ENCODE measurements at places on chromosomes 5 and 9.
A peak's percentile ranks its signal among the peaks of the same experiment; 100 is the strongest.

- no peak for DNase-seq
Measured at GRCh38 chr5:137201876-137202275, 297.2 kb downstream of the SPOCK1 start.

GRCh38 chr9:106700676-106701075 lies 162.3 kb upstream of the ZNF462 start:
- no peak for DNase-seq

- DNase-seq, result no peak
Measured at GRCh38 chr5:73644385-73644963, 18.5 kb downstream of the ARHGEF28 start.

- no peak for DNase-seq
Measured at GRCh38 chr5:109312695-109313094, 97.1 kb downstream of the PJA2 start.

- DNase-seq, result no peak
Measured at GRCh38 chr9:95313010-95313498, 4.5 kb downstream of the FANCC start.

- DNase-seq, result no peak
Measured at GRCh38 chr9:98182069-98182820, 10.2 kb downstream of the CORO2A start.

- no peak for DNase-seq
Measured at GRCh38 chr5:112636751-112637150, 100.9 kb upstream of the APC start.

GRCh38 chr5:128586848-128587247 lies 48.8 kb upstream of the FBN2 start:
- no peak for DNase-seq

DNA sequence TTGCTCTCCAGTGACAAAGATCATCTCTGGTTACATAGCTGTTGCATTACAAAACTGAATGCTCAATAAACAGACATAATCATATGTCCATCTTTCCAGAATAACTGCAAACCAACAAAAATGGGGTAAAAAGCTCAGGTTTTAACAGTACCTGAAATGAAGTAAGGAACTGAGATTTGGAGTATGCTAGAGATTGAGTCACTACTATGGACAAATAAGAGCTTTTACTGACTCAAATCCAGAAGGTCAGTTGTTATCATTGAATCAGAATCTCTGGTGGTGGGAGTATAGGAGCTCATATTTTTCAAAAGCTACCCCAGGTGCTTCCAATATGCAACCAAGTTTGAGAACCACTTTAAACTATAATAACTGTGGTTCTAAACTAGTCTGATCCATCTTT lies 4.1 kb upstream of the RAPGEF6 start:
- DNase-seq, result no peak

DNA sequence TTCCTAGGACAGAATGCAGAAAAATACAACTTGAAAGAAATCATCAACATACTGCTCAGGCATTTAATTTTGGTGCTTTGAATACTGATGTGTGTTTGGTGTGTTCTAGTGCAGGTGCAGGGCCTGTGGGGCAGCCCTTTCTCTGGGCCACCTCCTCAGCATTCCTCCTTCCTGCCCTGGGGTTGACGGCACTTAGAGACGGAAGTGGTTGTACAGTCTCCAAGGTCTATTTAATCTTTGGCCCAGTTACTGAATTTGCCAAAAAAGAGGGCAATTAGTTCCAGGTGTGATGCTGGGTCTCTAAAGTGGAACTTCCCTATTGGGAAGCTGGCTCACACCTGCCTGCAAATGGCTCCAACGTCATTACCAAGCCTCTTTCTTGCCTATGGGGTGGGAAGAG lies 269.0 kb downstream of the SH3GL2 start:
- DNase-seq, result no peak

DNA sequence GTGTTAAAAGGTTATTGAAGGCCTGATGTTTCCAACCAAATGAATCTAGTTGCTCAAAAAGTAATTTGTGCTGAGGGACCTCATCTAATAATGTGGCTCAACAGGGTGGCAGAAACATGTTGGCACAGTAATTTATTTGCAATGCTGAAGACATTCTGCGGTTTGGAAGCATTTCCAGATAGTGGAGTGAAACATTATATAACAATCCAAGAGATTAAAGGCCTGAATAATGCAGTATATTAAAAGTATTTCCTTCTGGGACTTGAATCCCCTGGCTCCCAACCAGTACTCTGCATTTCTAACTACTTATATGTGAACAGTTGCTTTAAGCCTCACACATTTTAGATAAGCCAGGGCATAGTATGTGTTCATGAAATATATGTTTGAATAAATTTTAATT lies 25.9 kb upstream of the ALDH1A1 start:
- peak; percentile 21 for DNase-seq

DNA sequence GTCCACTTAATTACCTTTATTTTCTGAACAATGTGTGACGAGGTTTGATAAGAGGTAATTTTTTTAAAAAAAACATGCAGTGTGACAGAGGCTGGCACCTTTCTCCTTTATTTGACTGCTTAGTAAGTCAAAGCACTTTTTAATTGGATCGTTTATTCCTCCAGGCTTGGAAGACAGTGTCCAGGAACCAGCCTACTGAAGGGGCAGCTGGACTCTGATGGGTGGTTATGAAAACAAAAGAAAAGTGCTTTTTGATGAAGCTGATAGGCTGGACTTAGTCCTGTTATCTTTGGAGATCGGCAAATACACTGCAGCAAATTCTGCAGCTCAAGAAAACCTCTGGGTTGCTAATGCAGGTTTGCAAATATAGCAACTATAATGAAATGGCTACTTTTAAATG lies 141.7 kb downstream of the DCP2 start:
- no peak for DNase-seq

DNA sequence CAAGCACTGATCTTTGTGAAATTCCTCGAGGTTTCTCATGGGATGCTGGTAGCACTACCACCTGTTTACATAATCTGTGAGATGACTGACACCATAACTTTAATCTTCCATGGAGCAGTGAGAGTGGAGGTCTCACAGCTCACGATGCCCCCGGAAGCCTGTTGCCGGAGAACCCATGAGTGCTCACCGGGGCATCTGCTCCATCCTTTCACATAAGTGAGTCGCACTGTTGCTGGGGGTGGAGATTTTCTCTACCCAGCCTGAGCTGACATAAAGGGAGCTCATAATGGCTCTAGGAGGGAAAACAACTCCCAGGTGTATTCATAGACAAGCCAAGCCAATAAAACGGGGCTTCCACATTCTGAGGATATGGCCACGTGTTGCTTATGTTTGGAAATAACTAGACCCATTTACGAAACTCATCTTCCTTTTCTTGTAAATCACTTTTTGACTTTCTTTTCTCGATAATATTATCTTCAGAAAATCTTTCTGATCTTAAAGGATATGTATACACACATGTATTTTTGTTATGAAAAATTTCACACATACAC lies 11.2 kb upstream of the GFPT2 start:
- DNase-seq, result no peak

DNA sequence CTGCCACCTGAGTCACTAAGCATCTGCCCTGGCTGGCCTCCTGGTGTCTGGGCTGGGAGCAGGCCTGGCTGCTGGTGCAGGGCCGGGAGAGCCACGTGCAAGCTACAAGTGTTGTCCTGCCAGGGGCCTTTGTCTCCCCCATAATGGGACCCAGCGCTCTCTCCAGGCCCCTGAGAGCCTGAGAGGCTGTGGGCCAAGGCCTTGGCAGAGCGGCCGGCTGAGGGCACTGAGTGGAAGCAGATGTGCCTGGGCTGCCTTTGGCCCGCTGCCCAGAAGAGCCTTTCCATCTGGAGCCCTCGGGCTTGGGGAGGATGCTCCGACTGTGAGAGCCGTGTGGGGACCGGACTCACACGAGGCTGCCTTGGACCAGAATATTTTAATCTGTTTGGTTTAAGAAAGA lies 185.5 kb downstream of the RGS3 start:
- DNase-seq, result no peak

DNA sequence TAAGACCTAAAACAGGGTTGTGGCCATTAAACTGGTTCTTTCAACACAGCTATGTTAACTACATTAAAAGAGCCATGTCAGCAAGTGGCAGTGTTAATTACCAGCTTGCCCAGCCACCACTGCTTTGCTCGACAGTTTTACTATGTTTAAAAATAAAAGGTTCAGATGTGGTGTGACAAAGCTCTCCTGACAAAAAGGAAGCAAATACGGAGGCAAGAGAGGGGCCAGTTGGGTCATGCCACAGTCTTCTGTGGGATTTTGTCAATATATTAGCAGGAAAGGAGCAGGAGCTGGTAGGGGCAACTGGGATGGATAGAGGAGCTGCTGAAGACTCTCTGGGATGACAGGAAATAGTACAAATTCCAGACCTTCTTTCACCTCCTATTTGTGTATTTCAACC lies 113.5 kb upstream of the PCA3 start:
- no peak for DNase-seq

DNA sequence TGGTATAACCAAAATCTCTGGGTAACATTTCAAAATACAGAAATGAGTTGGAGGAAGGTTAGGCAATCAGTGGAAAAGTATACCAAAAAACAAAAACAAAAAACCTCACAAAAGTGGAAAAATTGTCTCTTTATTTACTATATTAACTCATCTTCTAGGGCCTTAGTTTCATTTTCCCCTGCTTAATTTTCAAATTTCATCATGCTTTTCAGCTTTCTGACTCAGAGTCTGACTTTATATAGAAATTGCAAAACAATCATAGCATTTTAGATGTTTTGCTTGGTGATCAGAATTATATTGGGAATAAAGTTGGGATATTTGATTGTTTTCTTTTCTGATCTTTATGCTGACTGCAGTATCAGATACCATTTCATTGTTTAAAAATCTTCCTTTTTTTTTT lies 257.0 kb upstream of the PRR16 start:
- no peak for DNase-seq

- no peak for DNase-seq
Measured at GRCh38 chr9:89600831-89601230, 4.0 kb upstream of the GADD45G start.

DNA sequence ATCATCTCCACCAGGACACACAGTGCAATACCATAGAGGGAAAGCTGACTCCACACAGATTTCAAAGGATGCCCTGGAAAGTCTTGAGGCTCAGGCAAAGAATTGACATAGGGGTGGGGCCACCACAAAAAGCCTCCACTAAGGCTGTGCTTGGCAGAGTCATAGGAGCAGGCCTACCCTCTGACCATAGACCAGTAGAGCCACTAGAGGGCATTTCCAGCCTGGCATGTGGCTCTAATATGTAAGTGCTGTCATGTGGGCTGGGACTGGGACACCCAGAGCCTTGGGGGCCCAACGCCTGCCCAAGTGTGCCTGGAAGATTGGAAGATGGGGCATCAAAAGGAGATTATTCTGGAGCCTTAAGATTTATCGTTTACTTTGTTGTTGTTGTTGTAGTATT lies 726.0 kb downstream of the DNAH5 start:
- peak; percentile 25 for DNase-seq

DNA sequence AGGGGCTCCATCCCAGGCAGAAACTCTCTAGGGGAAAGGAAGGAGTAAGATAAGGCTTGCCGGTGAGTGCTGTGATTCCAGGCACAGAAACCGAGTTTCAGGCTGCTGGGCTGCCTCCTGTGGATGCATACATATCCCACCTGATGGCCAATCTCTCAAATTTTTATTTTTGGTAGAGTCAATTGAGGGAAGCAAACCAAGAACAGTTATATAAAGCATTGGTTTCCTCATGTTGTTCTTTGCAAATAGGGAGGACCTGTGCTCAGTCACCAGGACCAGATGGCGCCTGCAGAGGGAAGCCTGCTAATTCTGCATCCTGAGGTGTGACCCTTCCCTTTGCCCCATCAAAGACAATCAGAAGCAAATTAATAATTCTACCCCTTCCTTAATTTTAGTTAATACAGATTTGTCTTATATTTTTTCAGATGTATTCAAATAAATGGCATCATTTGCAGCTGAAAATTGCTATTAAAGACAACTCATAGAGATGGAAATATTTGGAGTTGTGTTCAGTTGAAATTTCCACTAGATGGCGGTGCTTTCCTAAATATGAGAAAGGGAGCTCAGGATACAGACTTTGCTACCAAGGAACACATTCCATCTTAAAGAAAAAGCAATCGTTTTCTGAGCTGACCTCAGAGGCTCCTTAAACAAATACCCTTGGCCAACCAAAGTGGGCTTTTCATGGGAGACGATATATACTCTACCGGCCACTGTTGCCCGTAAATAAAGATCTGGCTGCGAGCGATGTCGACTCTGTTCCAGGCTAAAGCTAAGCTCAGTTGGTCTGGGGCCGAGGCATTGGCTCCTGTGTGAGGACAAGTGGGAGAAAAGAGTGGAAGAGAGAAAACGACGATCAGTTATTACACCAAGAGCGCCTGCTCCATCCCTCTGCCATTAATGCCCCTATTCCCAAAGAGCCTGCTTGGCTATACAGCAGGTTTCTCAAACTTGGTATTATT lies 225.7 kb upstream of the KLF9 start:
- peak; percentile 47 for DNase-seq

GRCh38 chr5:34622098-34622400 lies 34.1 kb upstream of the RAI14 start:
- no peak for DNase-seq

GRCh38 chr5:40879163-40879942 lies 29.9 kb upstream of the C7 start:
- DNase-seq, result peak; percentile 40

- DNase-seq, result no peak
Measured at GRCh38 chr9:126531591-126531990, 82.1 kb upstream of the LMX1B start.

DNA sequence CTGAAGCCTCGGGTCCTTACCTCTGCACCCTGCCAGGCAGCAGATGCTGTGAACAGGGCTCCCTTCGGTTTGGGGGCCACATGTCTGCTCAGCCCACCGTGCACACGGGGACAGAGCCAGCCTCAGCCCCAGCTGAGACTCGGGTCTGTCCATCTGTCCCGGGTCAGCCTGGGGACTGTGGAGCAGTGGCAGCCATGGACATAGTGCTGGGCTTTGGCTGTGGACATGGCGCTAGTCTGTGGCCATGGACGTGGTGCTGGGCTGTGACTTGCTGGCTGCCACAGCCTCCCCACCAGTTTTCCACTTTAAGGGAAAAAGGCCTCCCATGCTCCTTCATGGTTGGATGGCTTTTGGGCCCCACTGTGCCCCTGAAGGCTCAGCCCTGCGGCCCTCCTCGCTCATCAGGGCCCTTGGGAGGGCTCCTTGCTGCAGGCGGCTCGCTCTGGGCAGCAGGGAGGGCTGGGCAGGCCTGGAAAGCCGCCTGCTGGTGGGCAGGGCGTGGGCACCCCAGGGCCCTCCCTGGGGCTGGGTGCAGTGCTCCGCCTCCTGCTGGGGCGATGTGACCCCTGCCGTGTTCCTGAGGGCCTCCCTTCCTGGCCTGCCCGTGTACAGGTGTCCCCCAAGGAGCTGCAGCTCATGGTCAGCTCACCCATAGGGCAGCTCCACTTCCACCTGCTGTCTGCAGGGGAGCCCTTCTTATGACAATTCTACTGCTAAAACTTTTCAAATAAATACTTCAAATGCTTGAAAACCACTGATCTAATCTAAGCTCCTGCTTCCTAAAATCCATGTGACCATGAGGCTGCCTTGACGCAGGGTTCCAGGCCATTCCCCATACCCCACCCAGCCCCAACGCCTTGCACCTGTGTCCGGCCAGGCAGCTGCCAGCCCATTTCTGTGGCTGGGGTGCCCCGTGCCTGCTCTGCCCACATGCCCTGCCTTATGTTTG lies 112.1 kb upstream of the LMX1B start:
- DNase-seq, result no peak

GRCh38 chr9:121225240-121225639 lies 23.6 kb upstream of the RAB14 start:
- no peak for DNase-seq

GRCh38 chr5:147169399-147169798 lies 65.4 kb upstream of the STK32A start:
- DNase-seq, result no peak

Measured in urothelium cell line (cell line).